Hindlimb muscle (tissue), 1 donor: ENCODE measurements at places on chromosomes 1 and 21.

GRCh38 chr1:91381844-91382243 is 22.8 kb downstream of the HFM1 start:
- DNase-seq: no peak

- DNase-seq: no peak
Observed at GRCh38 chr21:44337449-44337848, 1.7 kb downstream of the CFAP410 start.

DNA sequence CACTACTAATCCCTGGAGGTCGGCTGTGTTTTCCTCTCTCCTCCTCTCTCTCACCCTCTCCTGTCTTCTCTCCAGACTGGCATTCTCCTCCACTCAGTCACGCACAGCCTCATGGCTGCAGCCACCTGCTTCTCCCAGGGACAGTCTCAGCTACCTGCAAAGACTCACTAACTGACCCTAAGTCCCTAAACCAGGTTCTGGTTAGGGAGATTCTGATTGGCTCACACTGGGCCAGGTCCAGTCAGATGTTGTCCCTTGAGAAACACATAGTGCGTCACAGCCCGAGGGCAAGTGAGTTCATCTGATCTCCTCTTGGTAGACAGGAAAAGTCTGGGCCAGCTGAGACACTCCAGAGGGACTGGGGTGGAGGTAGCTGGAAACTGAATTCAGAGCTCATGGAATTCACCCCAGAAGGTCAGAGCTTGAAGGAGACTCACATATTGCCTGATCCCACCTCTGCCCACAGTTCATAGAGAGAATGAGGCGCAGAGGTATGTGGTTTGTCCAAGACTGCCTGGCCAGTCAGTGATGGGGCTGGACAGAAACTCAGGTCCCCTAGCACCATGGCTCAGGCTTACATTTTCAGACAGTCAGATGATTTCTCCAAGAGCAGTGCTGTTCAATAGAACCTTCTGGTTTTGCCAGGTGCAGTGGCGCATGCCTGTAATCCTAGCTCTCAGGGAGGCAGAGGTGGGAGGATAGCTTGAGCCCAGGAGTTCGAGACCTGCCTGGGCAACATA is 40.4 kb upstream of the RPL11 start:
- DNase-seq: no peak

DNA sequence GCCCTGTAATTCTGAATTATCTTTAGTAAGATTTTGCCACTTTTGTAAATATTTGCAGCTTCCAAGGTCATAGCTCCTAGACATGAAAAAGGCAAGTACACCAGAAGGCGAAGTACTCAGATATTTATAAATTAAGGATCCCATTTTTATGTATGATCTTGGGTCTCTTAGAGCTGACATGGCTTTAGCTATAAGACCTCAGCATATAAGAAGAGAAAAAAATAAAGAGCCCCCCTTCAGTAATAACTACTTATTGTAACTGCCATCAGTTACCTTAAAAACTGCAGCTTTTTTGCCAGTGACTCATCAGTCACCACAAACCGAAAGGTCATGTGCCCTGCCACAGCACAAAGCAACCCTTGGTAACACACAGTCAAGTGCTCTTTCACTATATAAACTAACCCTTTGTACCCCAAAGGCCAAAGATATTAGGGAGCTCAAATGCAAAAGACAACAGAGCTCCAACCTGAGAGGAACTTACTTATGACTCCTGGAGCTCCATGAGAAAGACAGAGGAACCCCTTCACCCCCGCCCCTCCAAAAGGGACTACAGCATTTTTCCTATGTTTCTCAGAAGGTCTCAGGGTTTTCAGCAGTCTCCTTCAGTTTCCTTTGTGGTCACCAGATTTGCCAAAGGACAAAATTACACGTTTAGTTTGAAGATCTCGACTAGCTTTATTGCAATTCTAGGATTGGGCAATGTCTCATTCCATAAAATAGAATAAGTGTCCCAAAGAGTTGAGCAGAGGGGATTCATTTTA is 219.8 kb upstream of the DUSP10 start:
- no peak for DNase-seq

DNA sequence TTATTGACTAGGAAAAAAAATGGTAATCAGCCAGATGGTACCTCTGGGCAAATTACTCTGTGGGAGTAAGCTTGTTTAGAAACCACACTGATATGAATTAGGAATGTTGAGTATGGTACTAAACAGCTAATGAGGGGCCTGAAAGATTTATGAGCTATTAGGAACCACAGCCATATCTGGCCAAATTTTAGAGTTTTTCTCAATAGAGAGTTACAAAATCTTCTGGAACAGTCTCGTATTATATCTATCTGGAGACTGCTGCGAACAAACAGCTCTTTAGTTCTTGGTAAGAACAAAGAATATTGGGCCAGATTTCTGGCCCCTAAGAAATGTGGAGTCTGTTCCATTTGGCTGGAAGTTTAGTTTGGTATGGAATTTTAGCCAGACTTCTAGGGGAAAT is 4.9 kb upstream of the PODN start:
- no peak for DNase-seq

GRCh38 chr21:18403735-18404450 is at the start of gene TMPRSS15:
TMPRSS15 (minus strand) TSS chr21:18403785; CDS start chr21:18403622, 163 bp downstream.
- DNase-seq: no peak

DNA sequence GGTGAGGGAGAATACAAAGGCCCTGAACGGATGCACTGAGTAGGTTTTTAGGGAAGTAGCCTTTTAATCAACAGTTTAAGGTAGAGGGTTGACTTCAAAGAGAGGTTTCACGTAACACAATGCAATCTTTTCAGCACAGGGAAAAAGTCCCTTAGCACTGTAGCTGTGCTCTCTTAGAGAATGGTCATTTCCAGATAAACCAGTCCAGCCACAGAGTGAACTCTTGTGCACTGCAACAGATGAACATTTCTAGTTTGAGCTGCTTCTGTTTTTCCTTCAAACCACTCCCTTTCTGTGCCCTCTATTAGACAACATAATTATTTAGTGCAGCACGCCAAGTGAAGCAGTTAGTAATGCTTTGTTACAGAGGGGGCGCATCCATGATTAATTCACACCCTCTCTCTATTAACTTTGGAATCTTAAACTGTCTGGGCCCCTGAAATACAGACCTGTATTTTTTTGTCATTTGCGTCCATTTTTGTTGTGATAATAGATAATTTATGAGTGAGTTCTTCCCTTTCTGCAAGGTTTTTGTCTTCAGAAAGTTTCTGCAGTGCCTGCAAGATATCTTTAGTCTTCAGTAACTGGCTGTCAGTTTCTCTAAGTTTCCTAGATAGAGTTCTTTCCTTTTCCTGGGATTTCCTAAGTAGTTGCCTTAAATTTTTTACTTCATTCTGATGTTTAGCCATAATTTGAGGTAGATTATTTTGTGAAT is 22.9 kb downstream of the LCA5L start:
- DNase-seq: no peak

GRCh38 chr1:207791290-207791689 is 39.4 kb downstream of the CD46 start:
- no peak for DNase-seq

DNA sequence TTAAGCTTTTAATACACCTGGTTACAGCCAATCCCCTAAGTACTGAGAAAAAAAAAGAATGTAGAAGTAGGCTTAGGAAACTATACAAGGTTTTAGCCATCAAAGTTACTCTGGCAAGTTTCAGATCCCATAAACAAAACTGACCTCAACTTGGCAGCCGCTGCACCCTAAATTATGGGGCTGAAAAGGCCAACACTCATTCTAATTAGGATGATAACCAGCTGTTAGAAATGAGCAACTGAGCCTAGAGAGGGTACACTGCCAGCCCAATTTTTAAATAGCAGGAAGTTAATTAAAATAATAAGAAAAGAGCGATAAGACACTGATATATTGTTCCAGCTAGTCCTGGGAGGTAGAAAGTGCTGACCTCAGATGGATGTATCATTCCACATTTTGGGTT is 105.7 kb upstream of the VAV3 start:
- no peak for DNase-seq
